NCI-H524 treated with DMSO at 0.1 percent for 48 hours (cell line): ENCODE measurements at places on chromosomes 6 and 20.

DNA sequence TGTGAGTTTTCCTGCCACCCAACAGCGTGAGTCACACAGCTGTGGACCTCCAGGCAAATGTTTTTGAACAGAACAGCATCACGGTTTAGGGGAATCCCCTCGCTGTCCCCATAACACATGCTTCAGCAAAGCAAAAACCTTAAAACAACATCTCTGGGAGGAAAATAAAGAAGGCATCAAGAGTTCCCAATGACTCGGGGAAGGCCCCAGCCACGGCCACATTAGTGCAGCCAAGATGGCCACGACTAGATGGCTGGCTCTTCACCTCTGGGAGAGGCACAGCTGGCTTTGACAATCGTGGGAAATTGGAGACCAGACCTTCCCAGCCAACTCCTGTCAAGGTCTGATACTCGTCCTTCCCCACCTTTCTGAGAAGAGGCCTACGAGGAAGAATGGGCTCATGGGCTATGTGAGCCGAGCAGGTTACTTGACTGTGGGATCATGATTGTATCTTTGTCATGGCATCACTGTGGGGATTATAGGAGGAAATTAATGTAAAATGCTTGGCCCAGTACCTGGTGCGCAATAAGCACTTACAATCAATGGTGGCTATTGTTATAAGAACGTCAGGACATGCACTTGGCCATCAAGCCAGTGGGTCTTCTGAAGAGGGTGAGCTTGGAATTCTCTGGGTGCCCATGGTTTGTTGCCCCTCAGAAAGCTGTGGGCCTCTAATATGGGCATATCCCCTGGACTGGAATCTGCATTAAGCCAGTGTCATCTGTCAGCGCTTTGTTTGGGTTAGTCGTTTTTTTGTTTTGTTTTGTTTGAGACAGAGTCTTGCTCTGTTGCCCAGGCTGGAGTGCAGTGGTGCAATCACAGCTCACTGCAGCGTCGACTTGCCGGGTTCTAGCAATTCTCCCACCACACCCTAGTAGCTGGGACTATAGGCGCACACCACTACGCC is 43.6 kb downstream of the FGD2 start:
- no peak for DNase-seq

GRCh38 chr6:18392346-18392877 is 5.3 kb downstream of the RNF144B start:
- DNase-seq = no peak

GRCh38 chr6:186340-186965 is 105.8 kb upstream of the DUSP22 start:
- no peak for DNase-seq

DNA sequence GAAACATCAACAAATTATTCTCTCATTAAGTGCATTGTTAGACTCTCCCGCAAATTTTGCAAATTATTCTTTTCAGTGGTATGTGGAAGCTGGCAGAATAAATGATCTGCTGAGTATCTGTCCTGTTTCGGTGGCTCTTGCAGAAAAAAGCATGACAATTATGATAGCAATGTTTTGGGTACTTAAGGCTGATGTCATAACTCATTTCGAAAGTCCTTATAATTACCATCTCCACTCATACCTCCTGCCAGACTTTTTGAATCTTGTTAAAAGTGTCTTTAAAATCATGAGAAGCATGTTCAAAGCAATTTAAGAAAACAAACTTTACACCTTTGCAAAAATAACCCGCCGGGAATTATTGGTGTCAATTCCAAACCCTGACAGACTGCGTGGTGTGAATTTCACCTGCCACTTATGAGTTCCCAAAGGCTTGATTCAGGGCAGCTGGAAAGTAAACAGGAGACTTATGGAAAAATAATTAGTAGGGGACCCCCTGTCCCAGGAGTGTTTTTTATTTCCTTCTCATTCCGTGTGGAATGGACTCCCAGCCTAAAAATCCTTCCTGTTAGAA is 87.6 kb upstream of the E2F3 start:
- DNase-seq = no peak

GRCh38 chr6:34239893-34240292 is 3.2 kb downstream of the HMGA1 start:
- no peak for DNase-seq

DNA sequence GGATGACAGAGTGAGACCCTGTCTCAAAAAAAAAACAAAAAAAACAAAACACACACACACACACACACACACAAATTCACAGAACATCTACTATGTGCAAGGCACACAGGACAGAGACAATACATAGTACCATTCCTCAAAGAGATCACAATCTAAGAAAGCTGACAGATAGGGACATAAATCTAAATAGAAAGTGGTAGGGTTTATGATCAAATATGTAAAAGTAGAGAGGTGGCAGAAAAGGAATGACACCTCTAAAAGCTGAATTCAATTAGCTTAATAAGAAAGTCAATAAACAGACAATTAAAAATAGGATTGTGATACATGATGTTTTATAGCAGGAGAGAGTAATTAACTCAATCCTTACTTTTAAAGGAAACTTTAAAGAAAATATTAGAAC is 41.5 kb downstream of the USP45 start:
- DNase-seq = no peak

DNA sequence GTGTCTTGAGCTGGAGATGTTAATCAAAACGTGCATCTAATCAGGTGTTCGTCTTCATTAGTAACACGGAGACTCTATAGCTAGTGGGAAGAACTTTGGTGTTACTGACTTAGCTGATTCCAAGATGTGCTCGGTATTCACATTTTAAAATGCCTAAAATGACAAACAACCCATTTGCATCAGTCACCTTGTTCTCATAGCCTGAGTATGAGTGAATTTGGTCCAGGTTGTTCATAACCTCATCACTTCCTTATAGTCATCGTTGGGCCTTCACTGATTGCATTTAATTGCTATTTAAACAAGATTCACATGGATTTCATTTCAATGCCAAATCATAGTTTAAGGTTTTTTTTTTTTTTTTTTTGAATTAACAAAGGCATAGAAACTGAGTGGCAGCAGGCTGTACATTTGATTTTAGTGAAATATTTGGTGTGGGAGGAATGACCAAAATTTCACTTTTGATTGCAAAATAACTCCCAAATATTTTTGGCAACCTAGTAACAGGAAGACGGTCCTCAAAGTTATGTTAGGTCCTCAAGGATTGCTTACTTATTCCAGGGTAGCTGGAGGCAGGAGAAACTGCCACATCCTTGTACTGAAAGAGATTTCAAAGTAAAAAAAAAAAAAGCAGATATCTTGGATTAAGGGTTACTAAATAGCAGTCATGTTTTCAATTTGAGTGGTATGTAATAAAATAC is 104.7 kb downstream of the JARID2 start:
- DNase-seq = no peak

GRCh38 chr6:96775727-96776400 is 61.4 kb downstream of the GPR63 start:
- DNase-seq = no peak

GRCh38 chr6:90502381-90502780 is 84.5 kb downstream of the MAP3K7 start:
- no peak for DNase-seq

GRCh38 chr6:34004706-34005105 is 141.2 kb downstream of the GRM4 start:
- DNase-seq = no peak

DNA sequence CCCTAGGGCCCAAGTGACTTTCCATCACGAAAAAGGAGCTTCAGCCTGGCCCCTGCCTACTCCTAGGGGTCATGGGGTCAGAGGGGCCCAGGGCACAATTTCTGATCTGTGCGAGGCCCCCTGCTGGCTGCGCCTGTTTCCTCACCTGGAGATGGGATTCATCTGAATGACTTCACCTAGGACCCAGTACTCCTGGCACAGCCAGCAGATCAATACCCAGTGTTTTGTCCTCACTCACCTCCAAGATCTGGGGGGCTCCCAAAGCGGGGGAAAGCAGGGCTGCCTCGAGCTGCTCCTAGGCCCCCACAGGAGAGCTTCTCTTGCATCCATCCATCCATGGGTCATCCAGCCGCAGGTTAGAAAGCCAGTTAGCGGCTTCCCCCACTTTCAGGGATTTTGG is 33.8 kb downstream of the CD40 start:
- DNase-seq = no peak

GRCh38 chr6:21998582-21998981 is 298.3 kb downstream of the PRL start:
- peak; percentile 74 for DNase-seq

DNA sequence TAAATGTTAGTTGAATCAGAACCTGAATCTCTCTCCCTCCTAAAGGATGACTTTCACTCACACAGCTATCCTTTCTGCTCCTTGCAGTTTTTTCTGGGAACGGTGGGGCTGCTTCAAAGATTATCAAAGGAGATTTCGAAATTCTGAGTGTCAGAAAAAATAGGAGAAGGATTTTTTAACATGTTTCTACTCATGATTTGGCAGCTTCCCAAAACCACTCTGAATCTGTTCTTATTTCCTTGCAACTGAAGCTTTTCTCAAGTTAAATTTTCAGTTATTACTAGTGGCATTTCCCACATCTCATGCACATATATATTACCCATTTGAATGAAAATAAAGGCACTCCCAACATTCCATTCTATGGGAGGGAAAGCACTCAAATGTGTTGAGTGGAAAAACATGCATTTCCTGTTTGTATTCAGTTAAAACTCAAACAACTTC is 123.6 kb downstream of the LCA5 start:
- no peak for DNase-seq

- no peak for DNase-seq
These were observed 159.3 kb downstream of the GJA10 start for GRCh38 chr6:90053614-90054013.

DNA sequence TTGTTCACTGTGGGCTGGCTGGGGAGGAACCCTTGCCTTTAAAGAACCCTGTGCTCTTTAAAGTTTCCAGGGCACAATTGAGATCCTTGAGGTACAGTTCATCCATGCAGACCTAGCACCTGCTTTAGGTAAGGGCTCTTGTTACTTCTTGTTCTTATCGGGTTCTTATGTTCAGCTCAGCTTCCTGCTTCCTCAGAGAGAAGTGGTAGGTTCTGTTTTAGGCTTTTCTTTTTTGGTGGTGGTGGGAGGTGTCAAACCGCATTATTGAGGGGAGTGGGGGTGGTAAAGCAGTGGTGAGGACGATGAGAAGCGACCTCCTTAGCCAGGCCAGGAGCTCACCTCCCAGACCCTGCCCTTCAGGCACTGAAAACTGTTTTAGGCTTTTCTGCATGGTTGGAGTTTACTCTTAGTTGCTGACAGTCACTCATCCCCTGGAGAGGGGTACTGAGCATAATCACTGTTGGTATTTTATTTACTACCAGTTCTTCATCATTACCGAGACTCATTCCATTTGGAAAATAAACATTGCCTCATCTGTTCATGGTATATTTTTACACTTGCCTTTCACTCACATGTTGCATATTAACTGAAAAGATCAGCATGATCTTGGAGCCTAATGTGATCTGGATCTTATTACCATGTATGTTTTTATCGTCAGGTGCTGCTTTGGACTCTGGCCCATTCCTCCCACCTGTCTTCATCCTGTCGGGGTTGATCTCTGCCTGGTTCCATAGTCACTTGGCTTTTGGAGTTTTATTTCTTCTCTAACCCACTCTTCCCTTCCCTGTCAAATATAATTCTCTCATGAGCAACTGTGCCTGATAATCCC is 35.4 kb downstream of the SLC16A10 start:
- no peak for DNase-seq

- DNase-seq = no peak
These were observed 18.6 kb downstream of the TTPAL start for GRCh38 chr20:44494266-44494665.

- DNase-seq = no peak
These were observed 53.0 kb upstream of the DST start for GRCh38 chr6:56695702-56696101.

DNA sequence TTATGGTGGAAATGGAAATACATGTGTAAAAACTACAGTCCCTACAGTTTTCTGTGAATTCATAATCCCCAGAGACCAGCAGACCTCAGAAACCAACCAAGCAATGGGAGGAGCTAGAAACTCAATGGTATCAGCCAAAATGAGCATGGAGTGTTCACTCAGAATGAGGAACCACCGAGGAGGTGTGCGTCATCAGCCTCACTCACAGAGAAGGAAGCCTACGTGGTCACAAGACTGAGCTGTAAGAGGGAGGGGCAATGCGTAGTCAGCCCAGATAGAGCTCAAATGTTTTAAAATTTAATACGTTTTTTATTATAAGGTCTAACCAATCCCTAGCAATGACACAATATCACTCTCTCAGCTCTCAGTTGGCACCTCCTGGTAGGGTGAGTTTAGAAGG is 17.4 kb downstream of the MYLK4 start:
- DNase-seq = no peak

DNA sequence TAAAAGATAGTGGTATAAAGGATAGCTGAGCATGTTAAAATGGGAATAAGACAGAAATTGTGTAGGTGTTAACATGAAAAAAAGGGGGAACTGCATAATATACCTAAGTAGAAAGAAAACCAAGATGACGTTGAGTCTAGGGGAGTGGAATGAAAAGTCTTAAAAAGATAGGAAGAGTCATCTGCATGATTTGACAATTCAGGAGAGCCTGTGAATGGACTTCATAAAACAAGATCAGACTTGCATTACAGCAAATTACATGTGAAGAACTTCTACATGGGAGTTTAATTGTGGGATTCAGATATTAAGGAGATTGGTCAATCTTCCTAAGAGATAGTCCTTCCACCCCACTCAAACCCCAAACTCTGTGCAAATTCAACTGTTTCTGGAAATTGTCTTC is 85.5 kb downstream of the WASF1 start:
- no peak for DNase-seq

DNA sequence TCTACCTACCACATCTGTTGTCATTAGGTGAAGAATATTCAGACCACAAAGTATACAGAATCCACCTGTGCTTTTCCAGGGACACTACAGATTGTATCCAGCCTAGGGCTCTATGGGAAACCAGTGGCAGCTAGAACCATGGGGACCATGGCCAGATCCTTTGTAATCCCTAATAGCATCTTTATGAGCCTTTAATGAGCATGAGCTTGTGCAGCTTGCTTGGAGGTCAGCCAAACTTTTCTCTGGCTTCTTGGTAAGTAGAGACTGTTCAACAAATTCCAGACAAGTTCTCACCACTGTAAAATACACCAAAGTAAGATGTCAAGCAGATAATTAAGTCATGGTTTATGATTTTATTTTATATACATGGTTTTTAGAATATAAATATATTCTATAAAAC is 301.6 kb upstream of the ADGRB3 start:
- DNase-seq = no peak
